ENCODE measurements at places on chromosomes 12 and 14. TPM values are rescaled to one million over a fixed set of nuclear protein-coding genes. Genes with fewer than 3 reads are reported as not detected.

AQP2 gene
- polyA plus RNA-seq, result not detected

ORAI1 gene
- 54.7 TPM for polyA plus RNA-seq

PZP gene
- 0.68 TPM for polyA plus RNA-seq

IFNG-AS1 gene
- 0.15 TPM for polyA plus RNA-seq

RD3L gene
- polyA plus RNA-seq, result not detected

AICDA gene
- 0.30 TPM for polyA plus RNA-seq

KRT81 gene
- not detected for polyA plus RNA-seq

OTOGL gene
- 0.38 TPM for polyA plus RNA-seq

TMEM30B gene
- 1.2 TPM for polyA plus RNA-seq

TAS2R43 gene
- 0.35 TPM for polyA plus RNA-seq

LPAR5 gene
- 1.1 TPM for polyA plus RNA-seq

MYF6 gene
- polyA plus RNA-seq, result 90.3 TPM

CRIP1 gene
- 28.4 TPM for polyA plus RNA-seq

C1S gene
- polyA plus RNA-seq, result 66.4 TPM

HSPB8 gene
- polyA plus RNA-seq, result 269 TPM

WIF1 gene
- 0.40 TPM for polyA plus RNA-seq

RNU4-1 gene
- polyA plus RNA-seq, result not detected

KERA gene
- 38.1 TPM for polyA plus RNA-seq

HHIPL1 gene
- 1.8 TPM for polyA plus RNA-seq

ADCY6 gene
- 35.9 TPM for polyA plus RNA-seq

EXOC3L4 gene
- 0.80 TPM for polyA plus RNA-seq

KCNH3 gene
- polyA plus RNA-seq, result 1.7 TPM

CMA1 gene
- polyA plus RNA-seq, result not detected

SPTB gene
- 178 TPM for polyA plus RNA-seq

ANG gene
- 2.0 TPM for polyA plus RNA-seq

CSRNP2 gene
- polyA plus RNA-seq, result 26.4 TPM

LBHD2 gene
- not detected for polyA plus RNA-seq
